ENCODE measurements at places on chromosomes 12 and 14.

- no peak for DNase-seq
These were observed 165.5 kb downstream of the KIF21A start for GRCh38 chr12:39277416-39277815.

DNA sequence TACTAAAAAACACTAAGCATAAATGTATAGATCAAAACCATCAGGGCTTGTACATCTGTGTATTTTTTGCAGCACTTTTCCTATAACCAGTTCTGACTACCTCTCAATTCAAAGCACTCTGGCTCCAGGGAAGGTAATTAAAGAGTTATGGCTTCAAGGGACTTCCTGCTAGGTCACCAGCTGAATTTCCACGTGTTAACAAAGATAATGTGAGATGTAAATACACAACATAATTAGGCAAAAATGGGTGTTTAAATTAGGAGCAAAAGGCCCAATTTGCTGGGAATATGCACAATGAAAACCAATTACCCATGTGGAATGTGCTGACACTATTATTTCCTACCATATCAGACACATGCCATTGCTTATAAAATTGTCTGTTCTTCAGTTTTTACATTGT is 513.4 kb upstream of the FLRT2 start:
- no peak for DNase-seq

DNA sequence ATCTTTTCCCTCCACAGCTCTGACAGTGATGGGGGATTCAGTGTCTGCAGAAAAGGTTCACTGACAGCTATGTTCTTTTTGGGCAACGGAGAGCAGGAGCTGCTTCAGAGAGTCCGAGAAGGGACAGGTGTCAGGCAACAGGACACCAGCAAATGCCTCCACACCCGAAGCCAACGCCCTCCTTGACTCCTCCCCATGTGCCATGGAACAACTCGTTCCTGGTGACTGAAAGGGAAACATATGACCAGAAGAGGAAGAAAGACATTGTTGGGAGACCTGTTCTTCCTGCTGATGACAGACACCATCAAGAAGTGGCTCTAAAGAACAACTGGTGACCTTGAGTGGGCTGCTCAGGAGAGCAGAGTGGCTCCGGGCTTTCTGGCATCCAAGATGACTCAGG is 172.3 kb upstream of the NOS1 start:
- DNase-seq, result no peak

- no peak for DNase-seq
These were observed 570 bp upstream of the MRPS35 start for GRCh38 chr12:27709932-27710591.

- DNase-seq, result no peak
These were observed 59.8 kb downstream of the FRMD6 start for GRCh38 chr14:51711505-51711904.

DNA sequence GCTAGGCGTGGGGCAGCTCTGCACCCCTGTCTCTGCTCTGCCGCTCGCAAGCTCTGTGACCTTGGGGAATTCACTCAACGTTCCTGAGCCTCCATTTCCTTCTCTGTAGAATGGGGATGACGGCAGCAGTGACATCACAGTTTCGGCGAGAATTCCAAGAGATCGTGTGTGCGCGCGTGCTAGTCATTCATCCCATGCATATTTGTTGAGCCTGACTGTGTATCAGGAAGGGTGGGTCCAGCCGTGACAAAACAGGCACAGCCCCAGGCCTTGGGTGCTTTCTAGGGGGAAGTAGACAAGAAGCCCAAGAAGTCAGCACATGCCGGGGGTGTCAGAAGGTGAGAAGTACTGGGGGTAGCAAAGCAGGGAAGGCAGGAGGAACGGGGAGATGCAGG is 145.6 kb upstream of the NCOR2 start:
- DNase-seq, result no peak

- no peak for DNase-seq
These were observed 448 bp downstream of the TSPAN9 start for GRCh38 chr12:3077572-3078081.

GRCh38 chr12:104985206-104985605 is 910 bp upstream of the NOPCHAP1 start:
- DNase-seq, result no peak

DNA sequence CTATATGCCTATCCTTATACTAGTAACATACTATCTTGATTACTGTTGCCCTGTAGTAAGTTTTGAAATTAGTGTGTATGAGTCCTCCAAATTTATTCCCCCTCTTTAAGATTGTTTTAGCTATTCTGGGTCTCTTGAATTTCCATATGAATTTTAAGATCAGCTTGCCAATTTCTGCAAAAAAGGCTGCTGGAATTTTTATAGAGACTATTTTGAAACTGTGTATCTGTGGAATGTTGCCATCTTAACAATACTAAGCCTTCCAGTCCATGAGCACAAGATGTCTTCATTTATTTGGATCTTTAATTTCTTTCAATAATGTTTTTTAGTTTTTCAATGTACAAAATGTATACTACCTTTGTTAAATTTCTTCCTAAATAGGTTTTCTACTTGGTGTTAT is 79.8 kb upstream of the ETV6 start:
- DNase-seq, result no peak

GRCh38 chr14:104100171-104101085 is 14.9 kb downstream of the ASPG start:
- no peak for DNase-seq

DNA sequence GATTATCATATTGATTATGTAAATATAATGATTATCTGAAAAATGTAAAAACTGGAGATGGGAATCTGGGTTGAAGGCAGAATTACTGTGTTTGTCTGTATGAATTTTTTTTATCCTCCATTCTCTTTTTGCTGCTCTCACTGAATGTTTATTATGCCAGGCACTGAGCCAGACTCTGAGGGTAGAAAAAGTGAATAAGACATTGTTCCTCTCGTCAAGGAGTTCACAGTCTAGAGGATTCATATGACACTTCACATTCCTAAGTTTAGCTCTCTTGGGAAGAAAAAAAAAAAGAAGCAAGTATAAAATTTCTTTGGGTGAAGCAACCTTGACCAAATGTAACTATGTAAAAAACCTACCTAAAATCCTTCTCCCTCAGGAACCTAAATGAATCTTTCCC is 120.9 kb upstream of the LMO3 start:
- DNase-seq, result no peak

DNA sequence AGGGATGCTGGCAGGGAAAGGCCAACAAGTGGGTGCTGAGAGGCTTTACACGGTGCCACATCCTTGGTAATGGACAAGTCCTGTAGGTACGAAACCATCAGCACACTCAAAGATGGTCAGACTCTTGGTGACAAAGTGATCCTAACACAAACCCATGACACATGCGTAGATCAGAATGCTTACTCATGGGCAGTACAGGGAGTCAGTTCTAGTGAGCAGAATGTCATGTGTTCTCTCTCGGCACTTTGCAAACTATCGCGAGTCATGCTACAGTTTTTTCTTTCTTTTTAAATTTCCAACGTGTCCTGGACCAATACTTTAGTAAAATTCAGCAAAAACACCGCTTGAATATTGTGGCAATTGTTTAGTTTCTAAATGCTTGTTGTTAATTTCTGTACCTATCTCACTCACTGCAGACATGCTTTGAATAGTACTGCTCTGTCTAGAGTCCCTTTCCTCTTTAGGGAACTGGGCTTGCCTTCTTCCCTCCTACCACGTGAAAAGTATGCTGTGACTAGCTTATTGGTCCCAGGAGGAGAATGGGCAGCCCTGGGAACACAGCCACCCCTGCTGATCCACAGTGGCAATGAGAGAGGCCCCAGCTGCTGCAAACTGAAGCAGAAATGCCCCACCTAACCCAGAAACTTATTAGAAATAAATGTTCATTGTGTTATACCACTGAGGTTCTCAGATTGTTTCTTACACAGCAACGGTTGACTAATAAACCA is 62.4 kb downstream of the UBR7 start:
- no peak for DNase-seq

- DNase-seq, result no peak
These were observed 429.0 kb downstream of the LRIG3 start for GRCh38 chr12:58491306-58491705.

GRCh38 chr12:120012067-120012621 is 23.1 kb downstream of the BICDL1 start:
- peak; percentile 47 for DNase-seq

- no peak for DNase-seq
These were observed 31.9 kb downstream of the CACNA1C start for GRCh38 chr12:2084553-2085296.

DNA sequence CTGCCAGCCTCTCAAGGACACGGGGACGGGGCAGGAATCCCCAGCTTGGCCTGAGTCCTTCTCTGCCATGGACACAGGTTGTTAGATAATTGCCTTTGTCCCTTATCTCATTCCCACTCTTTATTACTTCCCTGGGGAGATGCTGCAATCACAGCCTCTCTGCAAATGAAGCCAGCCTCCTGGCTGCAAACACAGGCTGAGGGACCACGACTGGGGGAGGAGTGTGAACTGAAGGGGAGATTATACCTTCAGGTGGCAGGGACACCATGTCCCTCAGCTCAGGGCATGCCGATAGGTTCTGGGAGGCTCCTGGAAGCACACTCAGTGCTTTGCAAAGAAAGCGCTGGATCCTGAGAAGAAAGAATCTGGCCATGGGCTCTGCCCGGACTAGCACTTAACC is 16.1 kb upstream of the CHGA start:
- DNase-seq, result no peak
